ENCODE measurements at places on chromosomes 13 and 19. TPM values are rescaled to one million over a fixed set of nuclear protein-coding genes. Genes with fewer than 3 reads are reported as not detected.

DNA sequence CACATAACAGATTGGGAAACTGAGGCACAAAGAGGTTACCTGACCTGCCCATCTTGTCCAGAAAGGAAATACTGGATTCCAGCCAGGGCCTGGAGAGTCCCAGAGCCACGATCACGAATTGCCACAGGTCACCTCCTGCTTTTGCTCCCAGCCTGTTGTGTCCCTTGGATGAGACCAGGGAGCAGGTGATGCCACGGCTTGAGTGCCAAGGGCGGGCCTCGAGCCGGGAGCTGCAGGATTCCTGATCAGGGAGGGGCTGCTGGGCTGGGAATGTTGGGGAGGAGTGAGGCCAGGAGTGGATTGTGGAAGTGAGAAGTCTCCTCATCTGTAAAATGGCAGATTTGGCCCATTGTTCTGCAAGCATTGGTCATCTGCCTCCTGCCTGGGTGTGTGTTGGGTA lies 29.4 kb downstream of the DNM2 start:
- DNase-seq, result no peak
- no peaks in the 10 kb centered on the region for H3K27me3 ChIP-seq
- no peak overlapping the region for H3K27ac ChIP-seq
- no peak overlapping the region for H3K4me3 ChIP-seq

GRCh38 chr19:11460207-11460606 lies 20.6 kb downstream of the ELAVL3 start:
- H3K27me3 ChIP-seq, result no peaks in the 10 kb centered on the region
- H3K27ac ChIP-seq, result no peak overlapping the region
- no peaks in the 10 kb centered on the region for H3K36me3 ChIP-seq
- no peak for DNase-seq
- no peaks in the 10 kb centered on the region for H3K4me1 ChIP-seq

GRCh38 chr13:97371486-97372109 lies 62.4 kb upstream of the RAP2A start:
- no peaks in the 10 kb centered on the region for H3K4me1 ChIP-seq
- H3K4me3 ChIP-seq, result no peak overlapping the region
- no peaks in the 10 kb centered on the region for H3K27me3 ChIP-seq
- no peaks in the 10 kb centered on the region for H3K36me3 ChIP-seq

The MISP gene
- total RNA-seq, result 0.49 TPM

GRCh38 chr13:110150384-110151101 lies 156.4 kb downstream of the COL4A1 start:
- H3K4me3 ChIP-seq, result no peak overlapping the region
- no peaks in the 10 kb centered on the region for H3K27me3 ChIP-seq
- DNase-seq, result no peak
- no peaks in the 10 kb centered on the region for H3K4me1 ChIP-seq

The TSSK6 gene
- 2.0 TPM for total RNA-seq

DNA sequence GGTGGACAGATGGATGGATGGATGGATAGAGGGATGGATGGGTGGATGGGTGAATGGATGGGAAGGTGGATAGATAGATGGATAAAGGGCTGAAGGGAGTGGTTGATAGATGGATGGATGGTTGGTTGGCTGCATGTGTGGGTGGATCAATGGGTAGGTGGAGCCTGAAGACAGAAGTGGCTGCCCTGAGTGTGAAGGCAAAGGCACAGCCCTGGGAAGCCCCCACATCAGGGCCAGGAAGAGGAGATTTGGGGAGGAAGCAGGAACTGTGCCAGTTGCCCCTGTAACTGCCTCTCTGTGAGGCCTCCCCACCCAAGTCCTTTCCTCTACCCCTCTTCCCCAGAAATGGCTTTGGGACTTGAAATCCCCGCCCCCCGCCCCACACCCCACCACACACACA lies 43.4 kb upstream of the NFIC start:
- DNase-seq, result no peak
- H3K4me3 ChIP-seq, result no peak overlapping the region
- H3K4me1 ChIP-seq, result no peaks in the 10 kb centered on the region

GRCh38 chr19:40663695-40664692 lies 26.5 kb downstream of the NUMBL start:
- DNase-seq, result peak; percentile 68
- H3K27me3 ChIP-seq, result no peaks in the 10 kb centered on the region
- H3K4me1 ChIP-seq, result no peaks in the 10 kb centered on the region
- H3K36me3 ChIP-seq, result no peaks in the 10 kb centered on the region
- peak overlapping the region; percentile 47 for H3K4me3 ChIP-seq

DNA sequence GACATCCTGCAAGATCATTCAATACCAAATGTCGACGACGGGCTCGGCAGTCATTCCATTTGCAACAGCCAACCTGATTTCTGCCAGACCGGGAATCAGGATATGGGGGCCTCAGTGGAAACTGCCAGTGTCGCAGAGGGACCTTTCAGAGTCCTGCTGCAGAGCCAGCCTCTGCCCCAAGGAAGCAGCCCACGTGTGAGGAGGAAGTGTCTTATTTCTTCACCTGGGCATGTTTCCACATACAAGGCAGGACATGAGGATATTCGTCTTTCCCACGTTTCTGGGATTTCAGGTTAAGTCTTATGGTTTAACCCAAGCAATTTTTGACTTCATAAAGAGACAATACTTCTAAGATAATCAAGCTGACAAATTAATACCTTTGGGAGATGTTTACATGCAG lies 69.9 kb downstream of the ABCC4 start:
- no peak for DNase-seq
- no peak overlapping the region for H3K27ac ChIP-seq
- no peaks in the 10 kb centered on the region for H3K27me3 ChIP-seq

DNA sequence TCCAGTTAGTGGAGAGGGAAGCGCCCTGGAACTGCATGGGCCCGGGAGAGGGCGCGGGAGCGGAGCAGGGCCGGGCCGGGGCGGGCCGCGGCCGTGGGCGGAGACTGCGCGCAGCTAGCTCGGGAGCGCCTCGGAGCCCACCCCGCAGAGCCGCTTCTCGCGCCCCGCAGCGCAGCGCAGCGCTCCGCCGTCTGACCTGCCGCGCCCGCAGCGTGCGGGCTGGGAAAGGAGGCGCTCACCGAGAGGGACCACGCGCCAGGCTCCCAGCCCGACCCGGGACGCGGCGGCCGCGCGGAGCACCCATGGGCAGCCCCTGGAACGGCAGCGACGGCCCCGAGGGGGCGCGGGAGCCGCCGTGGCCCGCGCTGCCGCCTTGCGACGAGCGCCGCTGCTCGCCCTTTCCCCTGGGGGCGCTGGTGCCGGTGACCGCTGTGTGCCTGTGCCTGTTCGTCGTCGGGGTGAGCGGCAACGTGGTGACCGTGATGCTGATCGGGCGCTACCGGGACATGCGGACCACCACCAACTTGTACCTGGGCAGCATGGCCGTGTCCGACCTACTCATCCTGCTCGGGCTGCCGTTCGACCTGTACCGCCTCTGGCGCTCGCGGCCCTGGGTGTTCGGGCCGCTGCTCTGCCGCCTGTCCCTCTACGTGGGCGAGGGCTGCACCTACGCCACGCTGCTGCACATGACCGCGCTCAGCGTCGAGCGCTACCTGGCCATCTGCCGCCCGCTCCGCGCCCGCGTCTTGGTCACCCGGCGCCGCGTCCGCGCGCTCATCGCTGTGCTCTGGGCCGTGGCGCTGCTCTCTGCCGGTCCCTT lies at the start of gene MLNR:
Gene MLNR, plus strand, starts transcription at position 303 of the 820 bp plus-strand sequence. Its CDS starts 0 bp downstream, at position 303.
- H3K4me1 ChIP-seq, result peaks cover 14% of the 10 kb centered on the region
- H3K36me3 ChIP-seq, result no peaks in the 10 kb centered on the region
- no peak for DNase-seq
- no peak within 1 kb of the TSS for H3K27ac ChIP-seq
- H3K4me3 ChIP-seq, result peak within 1 kb of the TSS; percentile 32
- peaks cover 16% of the 10 kb centered on the region for H3K27me3 ChIP-seq

The COL4A2 gene
- total RNA-seq, result 366 TPM

The ERICH4 gene
- total RNA-seq, result not detected

- H3K27ac ChIP-seq, result peak within 1 kb of the TSS; percentile 40
- no peaks in the 10 kb centered on the region for H3K27me3 ChIP-seq
- H3K4me1 ChIP-seq, result no peaks in the 10 kb centered on the region
- H3K36me3 ChIP-seq, result no peaks in the 10 kb centered on the region
These were observed at the start of gene GPATCH1 for GRCh38 chr19:33080761-33081681. TSS of gene GPATCH1 (plus strand) at chr19:33081181. CDS start at chr19:33081194, 13 bp downstream.

The RUBCNL gene
- total RNA-seq, result 0.59 TPM

DNA sequence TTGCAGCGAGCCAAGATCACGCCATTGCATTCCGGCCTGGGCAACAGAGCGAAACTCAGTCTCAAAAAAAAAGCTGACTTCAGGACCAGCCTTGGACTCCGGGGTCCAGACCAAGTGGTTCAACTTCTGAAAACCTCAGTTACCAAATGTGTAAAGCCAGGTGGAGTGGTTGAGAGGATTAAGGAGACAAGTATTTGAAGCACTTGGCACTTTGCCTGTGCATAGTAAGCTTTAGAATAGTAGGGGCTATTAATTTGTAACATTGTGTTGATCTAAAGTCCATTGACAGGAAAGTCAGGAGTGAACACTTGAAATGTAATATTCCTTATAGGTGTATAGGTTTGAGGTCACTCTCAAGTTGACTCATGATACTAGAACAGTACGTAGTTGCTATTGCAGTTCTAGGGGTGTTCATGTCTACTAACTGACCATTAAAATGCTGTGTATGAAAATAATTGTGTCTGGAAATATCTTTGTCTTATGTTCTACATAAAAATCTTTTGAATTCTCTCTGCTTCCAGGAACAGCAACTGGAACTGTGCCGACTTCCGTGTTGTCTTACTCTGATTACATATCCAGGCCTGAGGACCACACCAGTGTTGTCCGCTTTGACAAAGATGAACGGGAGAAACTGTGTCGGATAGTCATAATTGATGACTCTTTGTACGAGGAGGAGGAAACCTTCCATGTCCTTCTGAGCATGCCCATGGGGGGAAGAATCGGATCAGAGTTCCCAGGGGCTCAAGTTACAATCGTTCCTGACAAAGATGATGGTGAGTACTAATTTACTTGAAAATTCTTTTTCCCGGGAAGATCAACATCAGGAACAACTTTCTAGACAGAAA lies 97.4 kb downstream of the FREM2 start:
- H3K4me3 ChIP-seq, result no peak overlapping the region
- DNase-seq, result no peak
- H3K36me3 ChIP-seq, result no peaks in the 10 kb centered on the region
- no peaks in the 10 kb centered on the region for H3K4me1 ChIP-seq
- H3K27me3 ChIP-seq, result no peaks in the 10 kb centered on the region

- no peaks in the 10 kb centered on the region for H3K36me3 ChIP-seq
- H3K27ac ChIP-seq, result no peak overlapping the region
- no peaks in the 10 kb centered on the region for H3K4me1 ChIP-seq
- H3K27me3 ChIP-seq, result no peaks in the 10 kb centered on the region
- H3K4me3 ChIP-seq, result no peak overlapping the region
- no peak for DNase-seq
These were observed 187.7 kb downstream of the ABCC4 start for GRCh38 chr13:95113601-95114000.

DNA sequence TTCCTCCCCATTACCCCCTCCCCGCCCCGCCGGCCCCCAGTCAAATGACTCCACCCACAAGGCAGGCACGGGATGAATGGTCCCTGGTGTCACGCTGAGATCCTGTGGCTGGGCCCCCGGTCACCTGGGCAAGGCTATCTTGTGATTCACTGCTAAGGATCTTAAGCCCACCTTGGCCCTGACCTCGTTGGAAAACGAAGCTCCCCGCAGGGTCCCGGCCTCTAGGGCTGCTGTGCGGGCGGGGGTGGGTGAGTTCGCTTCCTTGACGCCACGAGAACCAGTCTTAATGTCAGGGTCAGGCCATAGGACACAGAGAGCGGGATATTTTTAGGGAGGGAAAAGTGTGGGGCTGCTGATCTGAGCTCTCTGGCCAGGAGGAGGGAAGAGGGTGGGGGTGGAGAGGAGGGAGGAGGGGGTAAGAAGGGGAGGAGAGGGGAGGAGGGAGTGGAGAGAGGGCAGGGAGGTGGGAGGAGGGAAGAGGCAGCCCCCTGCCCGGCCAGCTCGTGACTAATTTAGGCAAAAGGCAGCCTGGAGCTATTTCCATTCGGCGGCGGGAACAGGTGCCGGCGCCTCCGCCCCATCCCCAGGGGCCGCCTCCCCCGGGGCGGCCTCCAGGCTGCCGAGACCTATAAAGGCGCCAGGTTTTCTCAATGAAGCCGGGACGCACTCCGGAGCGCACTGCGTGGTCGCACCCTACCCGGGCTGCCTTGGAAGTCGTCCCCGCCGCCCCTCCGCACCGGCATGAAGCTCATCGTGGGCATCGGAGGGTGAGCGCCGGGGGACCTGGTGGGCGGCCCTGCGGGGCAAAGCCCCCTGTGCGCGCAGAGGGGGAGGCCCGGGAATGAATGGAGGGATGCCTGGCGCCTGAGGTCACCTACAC lies at the start of gene NMRK2:
Gene NMRK2, plus strand, starts transcription at position 139 of the 880 bp plus-strand sequence. Its CDS starts 603 bp downstream, at position 742.
- no peak within 1 kb of the TSS for H3K27ac ChIP-seq
- no peaks in the 10 kb centered on the region for H3K27me3 ChIP-seq
- no peak within 1 kb of the TSS for H3K4me3 ChIP-seq
- H3K4me1 ChIP-seq, result no peaks in the 10 kb centered on the region

The PINLYP gene
- 46.5 TPM for total RNA-seq

- H3K4me3 ChIP-seq, result no peak overlapping the region
- H3K27me3 ChIP-seq, result no peaks in the 10 kb centered on the region
- H3K4me1 ChIP-seq, result no peaks in the 10 kb centered on the region
- no peak overlapping the region for H3K27ac ChIP-seq
These were observed 68.1 kb downstream of the GNG7 start for GRCh38 chr19:2634228-2634951.

The ZSCAN4 gene
- not detected for total RNA-seq

The ZNF567 gene
- total RNA-seq, result 27.9 TPM

DNA sequence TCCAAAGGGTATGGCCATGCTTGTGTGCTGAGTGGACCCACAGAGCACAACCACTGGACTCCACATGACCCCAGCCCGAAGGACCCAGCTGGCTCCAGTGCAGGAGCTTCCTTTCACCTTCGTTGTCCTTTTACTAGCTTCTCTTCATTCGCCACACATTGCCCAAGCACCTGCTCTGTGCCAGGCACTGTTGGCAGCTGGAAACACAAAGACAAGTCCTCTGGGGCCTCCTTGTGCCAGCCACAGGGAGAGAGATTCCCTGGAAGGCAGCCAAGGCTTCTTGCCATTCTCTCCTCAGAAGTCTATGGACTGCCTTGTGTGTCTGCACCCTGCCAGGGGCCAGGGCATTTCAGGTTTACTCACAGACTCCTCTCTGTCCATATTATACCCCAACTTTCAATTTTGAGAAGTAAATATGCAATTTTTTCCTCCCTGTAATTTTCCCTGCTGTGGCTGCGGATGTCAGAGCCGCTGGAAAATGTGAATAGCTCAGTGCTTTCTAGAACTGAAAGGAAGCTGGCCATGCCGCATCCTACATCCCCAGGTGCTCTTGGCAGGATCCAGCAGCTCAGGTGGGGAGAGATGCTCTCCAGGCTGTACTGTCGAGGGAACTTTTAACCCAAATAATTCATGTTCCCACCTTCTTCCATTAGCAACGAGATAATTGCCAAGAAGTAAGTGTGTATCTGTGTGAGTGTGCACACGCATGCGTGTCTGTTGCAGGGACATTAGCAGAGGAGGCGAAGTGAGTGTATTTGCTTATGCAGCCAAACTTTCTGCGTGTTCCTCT lies 57.2 kb downstream of the CHST8 start:
- no peaks in the 10 kb centered on the region for H3K36me3 ChIP-seq
- no peak overlapping the region for H3K4me3 ChIP-seq
- DNase-seq, result no peak
- no peaks in the 10 kb centered on the region for H3K4me1 ChIP-seq

The C13orf42 gene
- total RNA-seq, result not detected

GRCh38 chr13:65929436-65929835 lies 1300.7 kb downstream of the PCDH9 start:
- H3K27ac ChIP-seq, result no peak overlapping the region
- no peak for DNase-seq
- no peak overlapping the region for H3K4me3 ChIP-seq
- H3K36me3 ChIP-seq, result no peaks in the 10 kb centered on the region
- H3K4me1 ChIP-seq, result no peaks in the 10 kb centered on the region

The MIA gene
- total RNA-seq, result 2.8 TPM

- peak; percentile 53 for DNase-seq
- H3K36me3 ChIP-seq, result no peaks in the 10 kb centered on the region
- H3K27me3 ChIP-seq, result no peaks in the 10 kb centered on the region
These were observed 73.0 kb downstream of the ZNF100 start for GRCh38 chr19:21694171-21694906.
